ENCODE measurements at places on chromosomes 16 and 17.

GRCh38 chr17:30378241-30378824 lies 394 bp upstream of the CPD start:
- peak; percentile 77 for DNase-seq

DNA sequence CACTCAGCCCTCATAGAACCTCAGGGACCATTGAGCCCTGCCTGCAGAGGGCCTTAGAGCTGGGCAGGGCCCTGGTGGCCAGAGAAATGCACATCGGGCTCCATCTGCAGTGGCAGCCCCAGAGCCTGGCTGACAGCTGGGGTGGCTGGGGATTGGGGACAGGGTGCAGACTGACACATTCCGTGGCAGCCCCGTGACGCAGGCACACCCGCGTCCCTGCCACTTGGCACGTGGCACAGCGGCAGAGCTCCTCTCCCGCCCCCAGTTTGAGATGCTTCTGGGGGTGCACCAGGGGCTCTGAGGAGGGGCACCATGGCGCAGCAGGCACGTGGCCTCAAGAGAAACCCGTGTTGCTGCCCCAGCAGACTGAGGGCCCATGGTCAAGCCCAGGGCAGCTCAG lies 2.2 kb downstream of the FBXL16 start:
- no peak for DNase-seq

- DNase-seq: peak; percentile 30
Measured at GRCh38 chr17:42153919-42154742, 658 bp downstream of the RAB5C start.

DNA sequence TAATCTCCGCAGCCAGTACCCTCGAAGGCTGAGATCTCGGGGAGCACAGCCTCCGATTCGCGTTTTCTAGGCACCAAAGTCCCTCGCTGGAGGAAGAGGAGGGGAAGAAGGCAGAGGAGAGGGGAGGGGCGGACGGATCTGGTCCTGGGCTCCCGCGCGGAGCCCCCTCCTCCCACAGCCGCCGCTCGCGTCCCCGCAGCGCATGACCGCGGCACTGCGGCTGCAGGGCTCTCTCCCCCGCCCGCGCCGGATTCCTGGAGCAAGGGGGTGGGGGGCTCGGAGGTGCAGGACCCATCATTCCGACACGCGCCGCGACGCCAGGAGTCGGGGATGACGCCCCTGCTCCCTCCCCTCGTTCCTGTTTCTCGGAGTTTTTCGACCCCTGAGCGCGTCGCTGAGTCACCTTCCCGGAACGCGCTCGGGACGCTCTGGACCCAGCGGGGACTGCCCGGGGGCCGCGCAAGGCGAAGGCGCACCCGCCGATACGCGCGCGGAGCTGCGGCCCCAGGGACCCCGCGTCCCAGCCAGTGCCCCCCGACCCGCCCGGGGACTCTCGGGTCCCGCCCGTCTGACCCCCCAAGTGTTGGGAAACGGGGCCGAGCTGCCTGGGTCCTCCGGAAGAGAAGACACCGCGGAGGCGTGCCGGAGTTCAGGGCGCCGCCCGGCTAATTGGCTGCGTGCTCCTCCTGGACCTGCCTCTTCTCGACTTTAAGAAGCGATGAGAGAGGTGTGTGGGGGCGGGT lies 1.4 kb upstream of the SPHK1 start:
- peak; percentile 66 for DNase-seq

GRCh38 chr16:23088018-23088417 lies 61.2 kb downstream of the USP31 start:
- DNase-seq: no peak

DNA sequence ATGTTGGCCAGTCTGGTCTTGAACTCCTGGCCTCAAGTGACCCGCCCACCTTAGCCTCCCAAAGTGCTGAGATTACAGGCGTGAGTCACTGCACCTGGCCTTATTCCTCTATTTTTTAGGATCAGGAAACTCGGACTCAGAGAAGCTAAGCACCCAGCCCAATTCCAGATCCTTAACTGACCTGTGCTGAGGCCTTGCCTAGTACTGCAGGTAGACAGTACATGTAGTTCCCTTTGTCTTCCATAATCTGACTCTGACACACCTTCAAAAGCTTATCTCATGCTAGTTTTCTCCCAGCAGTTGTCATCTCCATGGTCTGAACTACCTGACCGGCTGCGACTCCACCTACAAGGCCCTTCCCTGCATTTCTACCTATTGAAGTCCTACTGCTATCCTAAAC lies 65.7 kb upstream of the AXIN2 start:
- no peak for DNase-seq

GRCh38 chr16:69626256-69626655 lies 60.5 kb downstream of the NFAT5 start:
- no peak for DNase-seq

DNA sequence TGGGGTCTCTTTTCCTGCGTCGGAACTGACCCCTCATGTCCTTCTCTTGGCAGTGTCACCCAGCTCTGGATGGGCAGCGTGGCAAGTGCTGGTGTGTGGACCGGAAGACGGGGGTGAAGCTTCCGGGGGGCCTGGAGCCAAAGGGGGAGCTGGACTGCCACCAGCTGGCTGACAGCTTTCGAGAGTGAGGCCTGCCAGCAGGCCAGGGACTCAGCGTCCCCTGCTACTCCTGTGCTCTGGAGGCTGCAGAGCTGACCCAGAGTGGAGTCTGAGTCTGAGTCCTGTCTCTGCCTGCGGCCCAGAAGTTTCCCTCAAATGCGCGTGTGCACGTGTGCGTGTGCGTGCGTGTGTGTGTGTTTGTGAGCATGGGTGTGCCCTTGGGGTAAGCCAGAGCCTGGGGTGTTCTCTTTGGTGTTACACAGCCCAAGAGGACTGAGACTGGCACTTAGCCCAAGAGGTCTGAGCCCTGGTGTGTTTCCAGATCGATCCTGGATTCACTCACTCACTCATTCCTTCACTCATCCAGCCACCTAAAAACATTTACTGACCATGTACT lies 13.2 kb downstream of the IGFBP4 start:
- no peak for DNase-seq

DNA sequence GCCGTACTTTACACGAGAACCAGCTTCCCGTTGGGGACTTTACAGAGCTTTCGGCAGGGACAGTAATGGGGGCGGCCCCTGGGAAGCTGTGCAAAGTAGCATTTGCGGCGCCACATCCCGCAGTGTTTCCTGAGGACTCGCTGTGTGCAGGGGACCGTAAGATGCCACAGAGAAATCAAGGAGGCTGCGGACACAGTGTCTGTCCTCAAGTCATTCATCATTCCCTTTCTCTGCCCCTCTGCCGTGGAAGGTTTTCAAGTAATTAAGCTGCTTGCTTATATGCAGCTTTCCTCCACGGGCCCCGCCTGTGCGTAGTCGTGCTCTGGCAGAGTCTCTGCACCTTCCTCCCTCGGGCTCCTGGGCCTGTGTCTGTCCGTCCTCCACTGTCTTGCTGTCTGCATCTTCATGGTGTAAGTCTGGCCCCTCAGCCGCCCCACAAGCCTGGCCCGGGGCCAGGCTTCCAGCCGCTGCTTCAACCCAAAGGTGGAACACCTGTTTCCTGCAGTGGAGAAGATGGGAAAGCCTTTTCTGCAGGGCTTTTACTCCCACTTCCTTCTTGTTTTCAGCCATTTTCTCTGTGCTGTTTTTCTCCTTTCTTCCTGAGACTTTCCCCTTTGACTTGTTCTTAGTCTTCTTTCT lies 216.9 kb upstream of the CHMP6 start:
- DNase-seq: no peak

GRCh38 chr16:69495821-69496220 lies 69.9 kb upstream of the NFAT5 start:
- no peak for DNase-seq

GRCh38 chr16:49675413-49675812 lies 180.5 kb downstream of the ZNF423 start:
- no peak for DNase-seq

GRCh38 chr17:57607553-57608120 lies 137.5 kb downstream of the CCDC182 start:
- no peak for DNase-seq

DNA sequence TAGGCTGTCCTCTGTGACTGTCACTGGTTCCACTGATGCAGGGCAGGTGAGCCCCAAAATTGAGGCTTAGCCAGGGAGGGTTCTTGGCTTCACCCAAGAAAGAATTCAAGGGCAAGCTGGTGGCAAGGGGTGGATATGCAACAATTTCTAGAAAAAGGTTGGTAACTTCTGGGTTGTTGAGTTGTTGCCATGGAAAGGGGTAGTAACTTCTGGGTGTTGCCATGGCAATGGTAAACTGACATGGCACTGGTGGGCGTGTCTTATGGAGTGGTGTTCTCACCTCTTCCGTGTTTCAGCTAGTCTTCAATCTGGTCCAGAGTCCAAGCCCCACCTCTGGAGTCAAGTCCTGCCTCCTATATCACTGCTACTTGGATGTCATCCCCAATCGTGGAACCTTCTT lies 9.5 kb upstream of the GUCY2D start:
- peak; percentile 39 for DNase-seq

DNA sequence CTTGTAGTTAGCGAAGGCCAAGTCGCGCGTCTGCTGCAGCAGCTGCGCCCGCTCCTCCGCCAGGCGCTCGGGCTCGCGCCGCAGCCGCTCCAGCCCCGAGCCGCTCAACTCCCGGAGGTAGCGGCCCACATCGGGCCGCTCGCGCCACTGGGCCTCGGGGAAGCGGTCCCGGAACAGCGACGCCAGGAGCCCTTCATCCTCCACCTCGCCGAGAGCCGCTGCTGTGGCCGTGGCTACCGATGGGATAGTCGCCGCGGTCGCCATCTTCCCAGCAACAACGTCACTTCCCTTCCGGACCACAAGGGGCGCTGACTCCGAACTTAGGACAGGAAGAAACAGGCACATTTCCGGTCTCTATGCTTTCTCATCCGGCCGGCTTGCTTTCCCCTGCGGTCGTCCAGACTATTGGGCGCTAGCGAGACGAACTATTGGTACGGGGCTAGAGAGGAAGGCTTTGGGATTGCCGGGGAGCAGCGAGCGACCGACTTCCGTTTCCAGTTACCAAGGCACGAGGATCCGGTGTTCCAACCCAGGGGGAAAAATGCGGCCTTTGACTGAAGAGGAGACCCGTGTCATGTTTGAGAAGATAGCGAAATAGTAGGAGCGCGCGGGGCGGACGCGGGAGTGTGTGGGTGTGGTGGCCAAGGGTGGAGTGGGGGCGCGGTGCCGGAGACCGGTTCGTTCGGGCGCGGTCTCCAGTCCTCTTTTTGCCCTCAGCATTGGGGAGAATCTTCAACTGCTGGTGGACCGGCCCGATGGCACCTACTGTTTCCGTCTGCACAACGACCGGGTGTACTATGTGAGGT lies at the start of the genes COG8 and NIP7:
Gene COG8, minus strand, starts transcription at position 276 of the 806 bp plus-strand sequence. Its CDS starts 12 bp downstream, at position 264.
Gene NIP7, plus strand, starts transcription at position 484 of the 806 bp plus-strand sequence. Its CDS starts 58 bp downstream, at position 542.
- DNase-seq: peak; percentile 95

DNA sequence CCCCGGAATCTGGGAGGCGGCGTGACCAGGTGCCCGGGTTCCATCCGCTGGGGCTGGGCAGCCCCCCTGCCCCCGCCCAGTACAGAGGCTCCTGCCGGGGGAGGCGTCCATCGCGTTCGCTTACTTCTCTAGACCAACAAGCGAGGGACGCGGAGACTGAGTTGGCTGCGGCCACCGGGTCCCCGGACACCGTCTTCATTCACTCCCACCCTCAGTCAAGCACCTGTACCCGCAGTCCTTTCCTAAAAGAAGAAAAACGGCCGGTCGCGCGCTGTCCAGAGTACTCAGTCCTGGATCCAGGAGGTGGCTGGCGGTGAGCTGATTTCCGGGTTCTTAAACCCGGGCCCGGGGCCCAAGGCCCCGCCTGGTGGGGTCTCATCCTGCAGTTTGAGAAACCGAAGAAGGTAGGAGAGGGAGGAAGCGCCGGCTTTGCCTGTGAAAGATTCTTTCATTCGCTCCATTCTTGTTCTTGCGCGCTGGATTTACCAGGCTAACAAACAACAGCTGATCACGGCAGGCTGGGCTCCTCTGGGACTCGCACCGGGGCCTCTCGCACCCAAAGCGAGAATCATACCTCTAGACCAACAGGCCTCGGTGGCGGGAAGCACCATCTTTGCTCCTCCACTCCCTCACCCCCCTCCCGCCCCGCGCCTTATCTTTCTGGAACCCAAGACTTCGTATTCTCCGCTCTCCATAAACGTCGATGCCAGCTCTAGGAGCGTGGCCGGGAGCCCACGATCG lies 17.4 kb upstream of the OR1F1 start:
- no peak for DNase-seq

GRCh38 chr17:1605681-1606351 lies 22.8 kb downstream of the SLC43A2 start:
- DNase-seq: no peak

GRCh38 chr17:78140169-78141051 lies 5.8 kb upstream of the C17orf99 start:
- DNase-seq: peak; percentile 97

- DNase-seq: no peak
Measured at GRCh38 chr17:7930841-7931631, 710 bp downstream of the TRAPPC1 start.

DNA sequence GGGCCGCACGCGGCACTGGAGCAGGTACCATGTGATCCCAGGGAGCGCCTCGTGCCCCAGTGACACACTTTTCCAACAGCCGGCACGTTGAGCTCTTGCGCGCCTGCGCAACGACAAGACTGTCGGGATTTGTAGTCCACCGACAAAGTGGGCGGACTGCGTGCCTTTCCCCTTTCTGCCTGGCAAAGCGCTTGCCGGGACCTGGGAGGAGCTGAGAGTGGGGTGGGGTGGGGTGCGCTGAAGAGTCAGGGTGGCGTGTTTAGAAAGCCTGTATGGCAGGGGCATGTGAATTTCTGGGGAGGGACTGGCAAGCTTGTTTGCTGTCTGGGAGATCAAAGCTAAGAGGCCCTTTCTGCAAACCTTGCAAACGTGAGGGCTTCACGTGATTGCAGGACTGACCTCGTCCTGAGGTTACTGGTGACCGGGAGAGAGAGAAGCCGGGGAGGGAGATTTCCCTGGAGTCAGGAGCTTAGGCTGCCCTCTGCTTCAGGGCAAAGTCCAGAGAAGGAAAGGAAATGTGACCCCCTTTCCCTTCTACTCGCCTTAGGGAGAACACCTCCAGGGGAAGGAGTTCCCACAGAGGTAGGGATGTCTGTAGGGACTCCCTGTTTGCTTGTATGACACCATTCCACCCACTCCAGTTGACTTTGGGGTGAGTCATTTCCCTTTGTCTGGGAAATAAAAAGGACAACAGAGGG lies 429 bp upstream of the NR1D1 start:
- DNase-seq: peak; percentile 94

GRCh38 chr16:60110531-60110930 lies 1376.4 kb upstream of the GOT2 start:
- no peak for DNase-seq

GRCh38 chr17:37729905-37730304 lies 15.0 kb downstream of the HNF1B start:
- no peak for DNase-seq

GRCh38 chr17:50145532-50146229 lies 4.8 kb downstream of the PPP1R9B start:
- DNase-seq: no peak

DNA sequence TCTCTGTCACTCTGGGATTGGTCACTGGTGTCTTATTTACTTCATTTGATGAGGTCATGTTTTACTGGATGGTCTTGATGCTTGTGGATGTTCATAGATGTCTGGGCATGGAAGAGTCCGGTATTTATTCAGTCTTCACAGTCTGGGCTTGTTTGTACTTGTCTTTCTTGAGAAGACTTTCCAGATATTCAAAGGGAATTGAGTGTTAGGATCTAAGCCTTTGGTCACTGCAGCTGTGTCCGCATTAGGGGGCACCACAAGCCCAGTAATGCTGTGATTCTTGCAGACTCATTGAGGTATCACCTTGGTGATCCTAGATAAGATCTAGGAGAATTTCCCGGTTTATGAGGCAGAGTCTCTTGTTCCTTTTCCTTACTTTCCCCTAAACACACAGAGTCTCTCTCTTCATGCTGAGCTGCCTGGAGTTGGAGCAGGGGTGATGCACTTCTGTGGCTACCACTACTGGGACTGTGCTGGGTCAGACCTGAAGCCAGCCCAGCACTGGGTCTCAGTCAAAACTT lies 214.7 kb downstream of the SPECC1 start:
- no peak for DNase-seq
